ENCODE measurements at places on chromosomes 1 and 21.

DNA sequence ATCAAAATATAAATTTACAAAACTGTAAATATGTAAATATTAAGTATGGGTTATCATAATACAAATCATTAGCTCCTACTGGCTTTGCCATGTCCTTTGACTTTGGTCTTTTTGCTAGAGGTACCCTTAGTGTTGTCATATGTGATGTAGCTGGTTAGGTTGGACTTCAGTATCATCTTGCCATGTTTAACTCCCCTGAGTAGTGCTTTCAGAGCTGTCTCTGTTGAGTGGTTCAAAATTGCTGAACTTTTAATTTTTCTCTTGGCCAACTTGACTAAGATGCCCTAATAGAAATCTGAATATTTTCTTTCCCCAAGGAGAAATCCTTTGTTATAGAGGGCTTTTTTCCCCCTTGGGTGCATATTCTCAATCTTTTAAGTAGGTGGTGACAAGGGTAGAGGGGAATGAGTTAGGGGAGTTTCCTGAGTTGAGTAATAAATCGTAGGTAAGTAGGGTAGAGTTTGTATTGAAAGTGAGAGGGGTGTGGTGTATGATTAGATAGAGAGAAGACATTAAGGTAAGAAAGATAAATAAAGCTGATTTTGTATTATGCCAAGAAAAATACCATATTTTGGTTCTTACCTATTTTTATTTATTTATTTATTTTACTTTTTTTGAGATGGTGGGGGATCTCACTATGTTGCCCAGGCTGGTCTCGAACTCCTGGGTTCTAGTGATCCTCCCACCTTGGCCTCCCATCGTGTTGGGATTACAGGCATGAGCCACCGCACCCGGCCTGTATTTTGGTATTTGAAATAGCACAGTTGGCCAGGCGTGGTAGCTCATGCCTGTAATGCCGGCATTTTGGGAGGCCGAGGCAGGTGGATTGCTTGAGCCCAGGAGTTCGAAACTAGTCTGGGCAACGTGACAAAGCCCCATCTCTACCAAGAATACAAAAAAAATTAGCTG is 21.8 kb downstream of the RPRD2 start:
- DNase-seq = no peak

DNA sequence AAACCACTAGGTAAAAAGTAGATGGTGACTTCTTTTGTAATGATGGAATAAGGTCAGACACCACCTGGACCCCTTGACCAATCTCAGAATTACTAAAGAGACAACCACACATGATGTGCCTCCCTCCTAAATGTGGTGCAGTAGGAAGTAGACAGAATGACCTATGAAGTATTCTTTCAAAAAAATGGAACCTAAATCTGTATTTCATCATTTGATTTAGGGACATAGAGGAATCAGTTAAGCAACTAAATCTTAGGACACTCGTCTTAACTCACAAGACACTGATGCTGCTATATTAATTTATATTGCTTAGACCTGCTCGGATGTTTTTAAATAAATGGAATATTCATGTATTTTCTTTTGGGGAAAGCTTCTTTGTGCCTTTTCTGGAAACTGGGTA is 80.9 kb upstream of the IRF2BP2 start:
- no peak for DNase-seq

DNA sequence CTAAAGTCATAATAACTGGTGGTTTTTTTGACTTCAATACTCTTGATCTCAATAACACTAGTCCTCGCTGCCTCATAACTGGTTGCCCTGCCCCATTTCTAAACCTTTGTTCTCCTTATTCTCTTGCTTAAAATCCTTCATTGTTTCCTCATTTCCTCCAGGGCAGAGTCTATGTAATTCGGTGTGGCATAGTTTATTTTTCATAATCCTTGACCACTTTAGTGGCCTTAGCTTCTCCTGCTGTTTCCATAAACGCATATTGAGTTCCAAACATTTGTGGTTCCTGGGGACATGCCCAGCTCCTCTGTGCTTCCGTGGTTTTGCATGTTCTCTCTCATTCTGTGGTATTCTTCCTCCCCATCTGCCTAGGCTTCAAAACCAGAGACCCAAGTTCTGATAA is 19.0 kb upstream of the TLCD4 start:
- no peak for DNase-seq

DNA sequence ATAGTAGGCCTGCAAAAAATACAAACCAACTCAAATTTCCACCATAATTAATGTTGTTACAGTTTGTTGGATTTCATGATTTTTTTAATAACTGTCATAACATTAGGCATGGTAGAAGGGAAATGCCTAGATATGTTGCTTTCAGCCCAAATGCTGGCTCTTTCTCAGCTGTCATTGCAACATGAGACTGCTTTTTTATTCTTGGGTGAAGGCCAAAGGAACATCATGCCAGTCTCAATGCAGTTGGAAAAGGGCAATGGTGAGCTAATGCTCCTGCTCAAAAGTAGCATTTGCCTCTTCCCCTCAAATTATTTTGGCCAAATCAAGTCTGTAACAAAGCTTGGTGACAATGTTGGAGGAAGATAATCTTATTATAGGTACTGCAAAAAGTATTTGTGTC is 877.7 kb upstream of the PRMT6 start:
- DNase-seq = no peak

GRCh38 chr1:39270368-39270767 is 65.9 kb downstream of the MACF1 start:
- no peak for DNase-seq

All from HFF-Myc (cell line).